Activated CD4-positive, alpha-beta T cell treated with anti-CD3 and anti-CD28 coated beads for 4 hours (primary cell): ENCODE measurements at places on chromosomes 1 and 21.

- DNase-seq: no peak
Measured at GRCh38 chr1:203150511-203151297, 23.2 kb downstream of the ADORA1 start.

GRCh38 chr1:59480188-59480888 is 183.4 kb downstream of the FGGY start:
- DNase-seq: no peak

GRCh38 chr1:83813576-83813975 is 185.4 kb downstream of the TTLL7 start:
- DNase-seq: no peak

GRCh38 chr1:212309967-212310366 is 24.8 kb downstream of the PPP2R5A start:
- DNase-seq: no peak

DNA sequence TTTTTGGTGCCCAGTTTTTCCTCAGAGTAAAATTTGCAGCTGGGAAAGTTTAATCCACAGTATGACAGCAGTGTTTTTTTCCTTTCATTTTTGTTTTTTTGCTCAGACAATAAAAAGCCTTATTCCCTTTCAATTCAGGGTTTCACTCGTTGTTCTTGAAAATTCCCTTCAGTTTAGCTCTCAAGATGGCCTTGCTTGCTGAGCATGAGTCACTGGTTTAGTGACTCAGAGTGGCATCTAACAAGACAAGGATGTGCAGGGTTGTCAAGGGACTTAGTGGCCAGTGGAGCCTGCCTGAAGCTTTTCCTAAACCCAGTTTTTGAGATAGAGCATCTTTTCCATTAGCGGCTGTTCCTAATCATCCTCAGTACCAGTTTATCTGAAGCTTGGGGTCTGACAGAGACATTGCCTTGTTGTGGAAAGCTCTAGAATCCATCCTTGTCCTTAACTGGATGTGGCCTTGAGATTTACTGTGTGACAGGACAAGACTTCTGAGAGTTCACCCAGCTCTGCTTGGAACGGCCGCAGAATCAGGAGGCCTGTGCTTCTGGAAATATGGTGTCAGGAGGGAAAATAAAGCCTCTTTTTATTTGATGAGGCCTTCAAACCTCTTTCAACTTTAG is 48.4 kb upstream of the DNAJC6 start:
- no peak for DNase-seq

DNA sequence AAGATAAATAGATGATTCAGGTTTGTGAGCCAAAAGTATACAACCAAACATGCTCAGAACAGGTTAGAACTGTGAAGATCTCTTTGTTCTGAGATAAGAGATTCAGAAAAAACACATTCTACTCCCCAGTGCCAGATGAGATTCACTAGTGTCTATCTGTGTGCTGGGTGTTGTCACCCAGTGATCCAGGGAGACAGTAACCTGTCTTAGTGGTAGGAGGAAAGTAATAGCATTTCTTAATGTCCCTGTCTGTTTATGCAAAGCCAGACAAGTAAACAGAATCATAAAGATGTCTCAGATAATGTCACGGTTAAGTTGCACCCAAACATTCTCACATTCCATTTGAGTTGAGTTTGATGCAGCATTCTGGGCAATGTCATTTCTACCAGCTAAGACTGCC is 18.9 kb upstream of the NKAIN1 start:
- DNase-seq: no peak

GRCh38 chr21:28280611-28281010 is 712.1 kb downstream of the LTN1 start:
- DNase-seq: no peak

GRCh38 chr1:67647036-67647798 is 37.8 kb upstream of the GADD45A start:
- no peak for DNase-seq

- DNase-seq: no peak
Measured at GRCh38 chr21:18840239-18840638, 436.7 kb upstream of the TMPRSS15 start.

GRCh38 chr1:87093286-87093685 is 178.9 kb downstream of the HS2ST1 start:
- no peak for DNase-seq

- DNase-seq: no peak
Measured at GRCh38 chr1:163412221-163412620, 90.5 kb downstream of the NUF2 start.

DNA sequence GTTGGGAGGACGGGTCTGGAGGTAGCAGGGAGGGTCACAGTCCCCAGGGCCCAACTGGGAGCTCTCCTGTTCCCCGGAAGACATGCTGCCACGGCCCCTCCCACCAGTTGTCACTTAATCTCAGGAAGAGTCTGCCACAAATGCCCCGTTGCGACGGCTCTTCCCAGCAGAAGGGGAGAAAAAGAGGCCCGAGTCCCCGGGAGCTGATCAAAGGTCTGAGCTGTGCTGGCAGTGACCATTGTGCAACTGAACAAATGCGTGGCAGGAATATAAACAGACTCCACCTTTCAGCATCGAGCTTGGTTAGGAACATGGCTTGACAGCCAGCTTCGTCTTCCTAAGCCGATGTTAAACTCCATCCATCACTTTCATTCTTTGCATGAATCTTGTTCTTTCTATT is 27.8 kb upstream of the ZBTB21 start:
- no peak for DNase-seq

DNA sequence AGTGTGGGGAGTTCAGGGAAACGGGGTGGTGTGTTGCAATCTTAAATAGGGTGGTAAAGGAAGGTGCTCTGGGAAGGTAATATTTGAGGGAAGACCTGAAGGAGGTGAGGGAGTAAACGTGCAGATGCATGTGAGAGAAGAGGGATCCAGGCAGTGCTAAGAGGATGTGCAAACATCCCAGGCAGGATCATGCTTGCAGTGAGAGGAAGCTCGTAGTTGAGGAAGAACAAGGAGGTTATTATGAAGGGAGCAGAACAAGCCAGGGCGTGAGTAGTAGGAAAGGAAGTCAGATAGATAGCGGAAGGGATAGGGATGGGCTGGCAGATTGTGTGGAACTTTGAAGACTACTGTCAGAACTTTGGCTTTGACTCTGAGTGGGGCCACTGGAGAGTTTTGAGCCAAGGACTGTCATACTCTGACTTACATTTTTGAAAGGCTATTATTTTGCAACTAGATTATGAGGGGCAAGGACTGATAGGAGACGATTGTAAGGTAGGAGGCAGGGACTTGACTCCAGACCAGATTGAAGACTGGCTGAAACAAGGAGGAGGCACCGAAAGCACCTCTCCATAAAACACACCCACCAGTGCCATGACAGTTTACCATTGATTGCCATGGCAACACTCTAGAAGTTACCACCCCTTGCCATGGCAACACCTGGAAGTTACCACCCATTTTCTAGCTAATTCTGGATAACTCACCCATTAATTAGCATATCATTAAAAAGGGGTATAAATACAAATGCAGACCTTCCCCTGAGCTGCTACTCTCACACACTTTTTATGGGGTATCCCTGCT is 67.0 kb downstream of the XCL2 start:
- DNase-seq: no peak

- DNase-seq: peak; percentile 59
Measured at GRCh38 chr1:156383023-156383422, 14.0 kb downstream of the RHBG start.

DNA sequence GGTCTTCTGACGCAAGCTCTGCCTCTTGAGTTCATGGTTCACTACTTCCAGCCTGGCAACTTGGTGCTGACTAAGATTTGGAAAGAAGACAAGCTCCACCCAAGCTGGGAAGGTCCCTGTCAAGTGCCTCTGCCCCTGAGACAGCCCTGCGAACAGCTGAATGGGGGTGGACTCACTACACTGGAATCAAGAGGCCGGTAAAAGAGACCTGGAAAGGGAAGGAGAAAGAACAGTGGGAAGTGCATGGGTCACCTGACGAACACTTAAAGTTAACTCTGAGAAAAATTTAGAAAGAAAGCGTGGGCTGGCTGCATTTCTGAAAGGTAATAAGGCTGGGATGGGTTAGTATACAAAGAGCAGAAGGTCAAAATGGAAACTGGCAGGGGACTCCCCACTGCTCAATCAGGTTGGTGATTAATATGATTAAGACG is 26.1 kb upstream of the ZNF496 start:
- DNase-seq: no peak

- DNase-seq: no peak
Measured at GRCh38 chr1:230992100-230992774, 13.3 kb downstream of the ARV1 start.

- DNase-seq: no peak
Measured at GRCh38 chr21:44764319-44765230, 37.0 kb downstream of the UBE2G2 start.

- no peak for DNase-seq
Measured at GRCh38 chr1:110007046-110007830, 22.7 kb downstream of the AHCYL1 start.

DNA sequence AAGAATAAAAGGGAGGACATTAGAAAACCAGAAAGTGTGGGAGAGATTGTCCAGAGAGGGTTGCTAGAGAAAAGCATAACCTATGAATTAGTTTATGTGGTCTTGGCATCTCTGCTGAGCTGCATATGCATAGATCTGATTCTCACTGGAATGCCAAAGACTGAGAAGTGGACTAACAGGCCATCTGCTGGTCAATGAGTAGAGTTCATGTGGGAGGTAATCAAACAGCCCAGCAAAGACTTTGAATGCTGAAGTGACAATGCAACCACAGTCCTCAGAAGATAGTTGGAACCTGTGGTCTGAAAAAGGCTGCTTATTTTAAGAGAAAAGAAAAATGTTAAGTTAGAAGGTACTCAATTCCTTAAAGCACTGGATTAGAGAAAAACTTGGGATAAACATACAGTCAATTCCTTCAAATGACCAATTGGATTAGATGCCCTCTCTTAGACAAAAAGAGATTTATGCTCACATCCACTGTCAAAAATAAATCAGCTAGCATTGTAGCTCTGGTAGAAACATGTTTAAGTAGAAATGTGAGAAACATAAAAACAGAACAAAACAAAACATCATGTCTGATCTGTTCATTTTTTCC is 382.8 kb downstream of the AMY1C start:
- DNase-seq: no peak

GRCh38 chr1:33880305-33880704 is 16.4 kb downstream of the HMGB4 start:
- DNase-seq: no peak

DNA sequence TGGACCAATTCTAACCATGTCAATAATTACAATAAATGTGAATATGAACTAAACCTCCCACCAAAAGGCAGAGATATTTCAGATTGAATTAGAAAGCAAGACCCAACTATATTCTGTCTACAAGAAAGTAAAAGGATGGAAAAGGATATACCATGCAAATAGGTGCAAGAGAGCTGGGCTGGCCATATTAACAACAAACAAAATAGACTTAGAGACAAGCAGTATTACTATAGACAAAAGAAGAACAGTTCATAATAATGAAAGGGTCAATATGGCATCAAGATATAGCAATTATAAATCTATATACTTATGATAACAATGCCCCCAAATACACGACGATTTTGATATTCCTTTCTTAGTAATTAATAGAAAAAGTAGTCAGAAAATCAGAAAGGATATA is 67.3 kb upstream of the IFFO2 start:
- no peak for DNase-seq

DNA sequence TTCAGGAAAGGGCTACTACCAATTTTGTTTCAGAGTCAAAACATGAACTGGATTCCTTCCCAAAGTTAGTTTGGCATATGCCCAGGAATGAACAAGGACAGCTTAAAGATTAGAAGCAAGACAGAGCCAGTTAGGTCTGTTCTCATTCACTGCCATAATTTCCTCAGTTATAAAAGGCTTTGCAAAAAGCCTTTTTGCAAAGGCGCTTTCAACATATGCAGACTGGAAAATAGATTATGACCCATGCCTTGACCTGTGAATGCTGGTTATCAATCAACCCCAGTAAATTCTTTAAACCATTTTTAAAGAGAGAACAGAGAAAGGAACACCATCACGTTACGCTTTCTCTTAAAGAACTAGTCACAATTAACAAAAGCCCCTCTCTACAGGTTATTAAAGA is 1.7 kb upstream of the FRRS1 start:
- no peak for DNase-seq

DNA sequence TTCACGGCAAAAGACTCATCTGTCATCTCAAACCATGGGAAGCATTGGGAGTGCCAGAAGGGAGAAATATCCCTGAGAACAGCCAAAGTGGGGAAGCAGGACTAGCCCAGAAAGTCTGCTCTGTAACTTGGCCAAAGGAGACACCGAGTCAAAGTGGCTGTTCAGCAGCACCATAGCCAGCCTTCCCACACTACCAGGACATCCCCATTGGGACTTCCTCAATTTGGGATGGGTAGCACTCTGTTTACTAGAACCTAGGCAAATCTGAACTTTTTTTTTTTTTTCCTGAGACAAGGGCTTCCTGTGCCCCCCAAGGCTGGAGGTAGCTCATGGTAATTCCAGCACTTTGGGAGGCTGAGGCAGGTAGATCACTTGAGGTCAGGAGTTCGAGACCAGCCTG is 93.0 kb downstream of the ENAH start:
- DNase-seq: no peak

GRCh38 chr1:235289859-235290739 is 37.9 kb downstream of the ARID4B start:
- no peak for DNase-seq

GRCh38 chr1:17665950-17666720 is 89.0 kb upstream of the ACTL8 start:
- DNase-seq: no peak

GRCh38 chr21:41615613-41616012 is 107.7 kb upstream of the TMPRSS2 start:
- DNase-seq: no peak

DNA sequence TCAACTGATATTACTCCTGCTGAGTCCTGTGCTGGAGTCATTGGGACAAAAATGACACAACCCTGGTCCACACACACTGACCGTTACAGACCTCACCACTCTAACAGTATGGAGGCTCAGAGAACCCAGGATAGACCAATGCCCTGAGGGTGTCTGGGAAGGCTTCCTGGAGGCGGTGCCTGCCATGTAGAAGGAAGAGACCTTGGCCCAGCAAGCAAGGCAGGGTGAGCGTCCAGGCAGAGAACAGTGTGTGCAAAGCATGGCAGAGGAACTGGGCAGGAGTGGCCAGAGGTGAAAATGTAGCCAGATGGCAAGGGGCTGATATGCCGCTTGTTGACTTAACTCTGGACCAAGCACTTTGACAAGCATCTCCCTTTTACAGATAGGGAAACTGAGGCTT is 85.5 kb downstream of the VWA5B1 start:
- no peak for DNase-seq

DNA sequence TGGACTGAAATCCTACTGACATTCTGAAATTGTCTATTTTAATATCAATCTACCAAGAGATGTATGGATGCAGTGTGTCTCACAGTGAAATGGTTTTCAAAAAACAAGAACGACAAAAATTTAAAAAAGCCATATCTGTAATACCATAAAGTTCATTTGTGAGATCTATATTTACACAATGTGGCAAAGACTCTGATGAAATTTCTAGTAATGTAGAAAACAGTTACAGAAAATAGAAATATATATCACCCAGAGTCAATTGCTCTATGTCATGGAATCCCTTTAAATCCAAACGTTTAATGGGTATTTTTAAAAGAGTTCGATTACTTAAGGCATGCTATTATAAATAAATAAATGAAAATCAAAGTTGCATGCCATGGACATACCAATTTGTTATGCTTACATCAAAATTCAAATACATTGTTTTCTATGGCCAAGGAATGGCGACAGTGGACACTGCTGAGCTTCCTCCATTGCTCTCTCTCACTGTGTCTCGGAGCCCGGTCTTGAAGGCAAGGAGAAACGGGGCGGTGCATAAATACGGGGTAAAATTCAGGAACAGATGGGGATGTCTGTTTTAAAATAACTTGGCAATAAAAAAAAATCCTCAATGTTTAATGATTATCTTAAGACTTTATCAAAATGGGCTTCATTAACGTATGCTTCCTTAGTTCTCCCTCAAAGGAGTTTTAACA is 37.0 kb upstream of the SAMSN1 start:
- no peak for DNase-seq

GRCh38 chr1:159996653-159997052 is 35.1 kb downstream of the PIGM start:
- no peak for DNase-seq
